ENCODE measurements at places on chromosomes 3 and 15.

- peak; percentile 73 for DNase-seq
Measured at GRCh38 chr15:40102897-40103858, 5.5 kb downstream of the BMF start.

GRCh38 chr3:184602372-184603150, 41.0 kb downstream of the EPHB3 start:
- DNase-seq, result no peak

DNA sequence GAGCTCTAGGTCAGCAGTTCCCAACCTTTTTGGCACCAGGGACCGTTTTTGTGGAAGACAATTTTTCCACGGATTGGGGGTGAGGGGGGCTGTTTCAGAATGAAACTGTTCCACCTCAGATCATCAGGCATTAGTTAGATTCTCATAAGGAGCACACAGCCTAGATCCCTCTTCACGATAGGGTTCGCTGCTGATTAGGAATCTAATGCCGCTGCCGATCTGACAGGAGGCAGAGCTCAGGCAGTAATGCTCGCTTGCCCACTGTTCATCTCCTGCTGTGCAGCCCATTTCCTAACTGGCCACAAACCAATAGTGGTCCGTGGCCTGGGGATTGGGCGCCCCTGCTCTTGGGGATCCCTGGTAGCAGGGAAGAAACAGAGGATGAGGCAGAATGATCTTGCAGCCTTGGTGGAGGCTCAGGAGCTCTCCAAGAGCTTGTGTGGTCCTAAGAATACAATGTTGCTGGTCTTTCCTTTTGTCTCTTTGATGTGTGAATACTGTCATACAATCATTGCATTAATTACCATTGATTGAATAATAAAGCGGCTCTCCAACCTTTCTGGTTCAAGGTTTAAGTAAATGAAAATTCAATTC, 183.2 kb downstream of the FNDC3B start:
- DNase-seq, result no peak

DNA sequence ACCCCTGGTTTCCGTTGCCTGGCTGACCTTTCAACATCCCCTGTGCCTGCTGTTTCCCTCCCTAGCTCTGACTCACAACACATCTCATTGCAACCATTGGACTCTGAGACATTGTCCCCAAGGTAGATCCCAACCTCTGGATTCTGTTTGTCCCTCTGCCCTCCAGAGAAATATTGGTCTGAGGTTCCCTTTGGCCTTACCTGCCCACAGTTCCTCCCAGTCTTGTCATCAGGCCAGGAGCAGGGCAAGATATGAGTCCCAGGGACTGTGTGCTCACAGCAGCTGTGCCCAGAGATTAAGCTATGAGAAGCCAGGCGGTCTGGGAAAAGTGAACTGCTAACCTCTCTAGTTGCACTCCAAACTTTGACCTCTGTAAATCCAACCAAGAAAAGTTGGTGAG, 168.2 kb upstream of the NR2F2 start:
- DNase-seq, result no peak

- DNase-seq, result peak; percentile 84
Measured at GRCh38 chr15:78241017-78241416, 6.7 kb upstream of the ACSBG1 start.

- no peak for DNase-seq
Measured at GRCh38 chr3:60246361-60246760, 1004.9 kb downstream of the FHIT start.

DNA sequence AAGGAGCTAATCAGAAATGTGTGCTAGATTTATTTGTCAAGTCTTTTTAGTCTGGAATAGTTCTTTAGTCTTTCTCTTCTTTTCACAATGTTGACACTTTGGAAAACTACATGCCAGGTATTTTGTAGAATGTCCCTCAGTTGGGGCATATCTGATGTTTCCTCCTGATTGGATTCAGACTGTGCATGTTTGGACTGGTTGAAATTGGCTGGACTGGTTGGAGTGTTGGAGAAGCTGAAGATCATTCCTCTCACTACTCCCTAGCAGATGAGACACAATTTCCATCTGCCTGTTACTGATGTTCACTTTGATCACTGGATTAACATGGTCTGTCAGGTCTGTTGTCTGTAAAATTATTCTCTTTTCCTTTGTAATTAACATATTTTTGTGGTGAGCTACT, 3.7 kb downstream of the NME9 start:
- DNase-seq, result no peak

DNA sequence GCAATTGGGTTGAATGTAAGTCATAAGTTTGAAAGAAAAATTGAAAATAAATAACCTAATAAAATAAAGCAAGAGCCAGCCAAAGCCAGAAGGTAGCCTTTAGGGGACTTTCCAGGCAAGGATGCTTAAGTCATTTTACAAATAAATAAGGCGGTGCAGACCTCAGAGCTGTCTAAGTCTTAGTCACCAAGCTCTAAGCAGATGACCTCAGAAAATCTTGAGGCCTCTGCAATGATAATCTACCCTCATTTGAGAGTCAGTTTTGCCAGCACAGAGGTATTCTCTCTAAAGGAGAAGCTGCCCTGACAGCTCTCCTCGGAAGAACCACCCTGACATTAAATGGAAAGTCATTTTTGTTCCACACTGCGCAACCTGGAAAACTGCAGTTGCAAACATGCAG, 113.9 kb downstream of the OXNAD1 start:
- DNase-seq, result no peak

DNA sequence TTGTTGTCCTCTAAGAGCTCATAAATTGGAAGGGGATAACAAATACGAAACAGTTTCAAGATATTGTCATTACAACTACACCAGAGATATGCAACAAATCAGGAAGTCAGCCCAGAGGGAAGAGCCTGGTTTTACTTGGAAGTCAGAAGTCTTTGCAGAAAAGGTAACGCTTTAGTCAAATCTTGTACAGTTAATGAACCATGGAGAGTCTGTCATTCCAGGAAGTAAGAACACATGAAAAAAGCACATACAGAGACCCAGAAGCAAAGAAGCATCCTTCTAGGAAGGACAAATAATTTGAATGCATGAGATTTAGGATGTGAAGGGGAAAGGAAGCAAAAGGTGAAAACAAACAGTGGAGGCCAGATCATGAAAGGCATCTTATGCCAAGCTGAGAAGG, 19.6 kb downstream of the DYNC1LI1 start:
- no peak for DNase-seq

DNA sequence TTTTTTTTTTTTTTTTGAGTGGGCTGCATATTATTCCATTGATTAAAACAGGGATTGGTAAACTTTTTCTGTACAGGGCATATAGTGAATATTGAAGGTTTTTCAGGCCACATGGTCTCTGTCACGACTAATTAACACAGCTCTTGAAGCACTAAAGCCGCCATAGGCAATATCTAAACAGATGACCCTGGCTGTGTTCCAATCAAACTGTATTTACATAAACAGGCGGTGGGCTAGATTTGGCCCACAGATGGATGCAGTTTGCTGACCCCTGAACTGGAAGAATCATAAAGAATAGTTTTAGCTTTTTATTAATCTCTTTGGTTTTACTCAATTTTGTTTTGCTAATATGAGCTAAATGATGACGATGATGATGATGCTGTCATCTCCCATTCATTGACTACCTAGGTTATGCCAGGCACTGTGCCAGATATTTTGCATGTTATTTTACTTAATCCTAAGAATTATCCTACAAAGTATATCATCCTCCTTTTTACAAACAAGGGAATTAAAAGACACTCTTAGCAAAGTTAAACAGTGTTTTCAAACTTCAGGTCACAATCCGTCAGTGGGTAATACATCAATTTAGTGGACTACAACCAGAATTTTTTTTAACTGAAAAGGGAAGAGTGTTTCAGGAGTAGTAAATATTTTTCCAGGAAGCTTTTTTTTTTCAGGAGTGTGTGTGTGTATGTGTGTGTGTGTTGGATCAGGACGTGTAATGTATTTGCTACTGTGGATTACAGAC, 54.3 kb downstream of the LMCD1 start:
- DNase-seq, result no peak

All from substantia nigra (tissue), 51 donors.